Activated gamma-delta T cell treated with anti-CD3 and anti-CD28 coated beads, Interleukin-2, amount 50 U/mL, for 16 hours (primary cell): ENCODE measurements at places on chromosomes 5 and 9.

- no peak for DNase-seq
Measured at GRCh38 chr5:149886060-149886459, 58.5 kb downstream of the PDE6A start.

GRCh38 chr5:157160001-157160400 is 6.1 kb downstream of the GARIN3 start:
- no peak for DNase-seq

DNA sequence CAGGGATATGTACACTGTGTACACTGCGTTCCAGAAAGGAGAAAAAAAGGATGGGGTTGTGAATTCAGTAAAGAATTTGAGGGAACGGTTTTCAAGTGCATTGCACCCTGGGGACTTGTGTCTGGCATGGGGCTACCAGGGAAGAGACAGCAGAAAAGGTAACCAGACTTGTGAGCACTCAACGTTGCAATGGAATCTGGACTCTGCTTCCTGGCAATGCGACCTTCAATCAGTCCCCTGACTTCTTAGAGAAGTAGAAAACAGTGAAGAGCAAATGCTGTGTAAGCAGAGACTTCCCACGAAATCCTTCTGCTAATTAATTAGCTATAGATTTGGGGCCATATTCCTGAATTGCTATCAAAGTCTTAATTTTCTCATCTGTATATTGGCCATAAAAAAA is 36.3 kb downstream of the MACIR start:
- DNase-seq, result no peak

GRCh38 chr9:30697958-30698357 is 1686.5 kb upstream of the ACO1 start:
- no peak for DNase-seq

GRCh38 chr9:35306283-35306682 is 144.5 kb downstream of the UNC13B start:
- no peak for DNase-seq

DNA sequence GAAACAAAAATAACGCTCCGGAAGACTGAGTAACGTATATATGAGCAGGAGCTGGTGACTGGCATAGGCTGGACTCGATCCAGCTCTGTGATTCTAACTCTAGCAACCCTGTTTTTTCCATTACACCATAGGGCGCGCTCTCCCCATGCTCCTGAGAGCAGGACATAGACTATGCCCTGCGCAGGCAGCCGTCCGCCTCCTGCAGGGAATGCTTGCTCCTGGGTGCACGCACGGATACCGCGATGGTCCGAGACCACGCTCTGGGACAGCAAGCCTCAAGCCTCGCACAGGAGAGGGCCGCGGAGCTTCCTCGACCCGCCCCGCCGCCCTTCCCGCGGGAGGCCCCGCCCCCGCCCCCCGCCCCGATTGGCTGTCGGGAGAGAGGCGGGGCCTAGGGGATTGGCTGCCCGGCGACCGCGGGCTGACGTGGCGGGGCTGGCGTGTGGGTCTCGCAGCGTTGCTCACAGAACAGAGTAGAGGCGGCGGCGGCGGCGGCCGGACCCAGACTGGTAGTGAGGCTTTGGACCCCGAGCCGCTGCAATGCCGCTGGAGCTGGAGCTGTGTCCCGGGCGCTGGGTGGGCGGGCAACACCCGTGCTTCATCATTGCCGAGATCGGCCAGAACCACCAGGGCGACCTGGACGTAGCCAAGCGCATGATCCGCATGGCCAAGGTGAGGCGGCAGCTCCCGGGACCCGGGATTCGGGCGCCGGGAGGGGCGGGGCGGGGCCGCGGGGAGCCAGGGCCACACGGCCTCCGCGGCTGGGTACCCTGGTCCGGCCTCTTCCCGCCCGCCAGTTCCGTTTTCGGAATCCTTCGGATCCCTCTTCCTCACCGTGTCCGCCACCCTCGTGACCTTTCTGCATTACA is at the start of gene NANS:
Gene NANS, plus strand, starts transcription at position 464 of the 869 bp plus-strand sequence. Its CDS starts 77 bp downstream, at position 541.
- peak; percentile 87 for DNase-seq

- no peak for DNase-seq
Measured at GRCh38 chr9:14824481-14824880, 85.7 kb downstream of the FREM1 start.

DNA sequence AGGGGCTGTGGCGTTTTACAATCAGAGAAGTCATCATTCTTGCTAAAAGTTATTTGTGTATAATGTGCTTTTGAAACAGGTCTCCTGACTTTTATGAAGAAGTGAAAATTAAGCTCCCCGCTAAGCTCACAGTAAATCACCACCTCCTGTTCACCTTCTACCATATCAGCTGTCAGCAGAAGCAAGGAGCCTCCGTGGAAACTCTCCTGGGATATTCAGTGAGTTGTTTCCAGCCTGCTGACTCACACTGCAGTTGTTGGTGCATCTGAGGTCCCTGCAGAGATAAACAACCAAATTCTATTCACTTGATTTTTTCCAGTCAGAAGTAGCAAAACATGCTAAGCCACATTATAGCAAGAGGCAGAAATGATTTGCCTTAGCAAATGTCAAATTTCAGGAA is 156.7 kb downstream of the DOCK8 start:
- DNase-seq, result no peak

DNA sequence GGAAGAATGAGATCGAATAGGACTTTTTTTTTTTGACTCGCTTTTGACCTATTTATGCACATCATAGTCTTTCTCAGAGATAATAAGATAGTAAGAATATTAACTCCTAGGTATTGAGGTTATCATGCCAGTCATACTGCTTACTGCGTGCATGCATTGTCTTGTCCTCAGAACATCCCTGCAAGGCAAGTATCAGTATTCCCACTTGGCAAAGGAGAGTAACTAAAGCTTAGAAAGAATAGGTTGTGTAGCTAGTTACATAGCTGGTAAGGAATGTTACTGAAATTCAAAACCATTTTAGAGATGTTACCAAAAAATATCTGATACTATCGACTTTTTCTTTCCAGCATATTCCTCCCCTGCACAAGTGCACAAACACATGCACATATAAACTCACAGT is 296.1 kb upstream of the CLINT1 start:
- no peak for DNase-seq
